ENCODE measurements at places on chromosomes 2 and 18.

DNA sequence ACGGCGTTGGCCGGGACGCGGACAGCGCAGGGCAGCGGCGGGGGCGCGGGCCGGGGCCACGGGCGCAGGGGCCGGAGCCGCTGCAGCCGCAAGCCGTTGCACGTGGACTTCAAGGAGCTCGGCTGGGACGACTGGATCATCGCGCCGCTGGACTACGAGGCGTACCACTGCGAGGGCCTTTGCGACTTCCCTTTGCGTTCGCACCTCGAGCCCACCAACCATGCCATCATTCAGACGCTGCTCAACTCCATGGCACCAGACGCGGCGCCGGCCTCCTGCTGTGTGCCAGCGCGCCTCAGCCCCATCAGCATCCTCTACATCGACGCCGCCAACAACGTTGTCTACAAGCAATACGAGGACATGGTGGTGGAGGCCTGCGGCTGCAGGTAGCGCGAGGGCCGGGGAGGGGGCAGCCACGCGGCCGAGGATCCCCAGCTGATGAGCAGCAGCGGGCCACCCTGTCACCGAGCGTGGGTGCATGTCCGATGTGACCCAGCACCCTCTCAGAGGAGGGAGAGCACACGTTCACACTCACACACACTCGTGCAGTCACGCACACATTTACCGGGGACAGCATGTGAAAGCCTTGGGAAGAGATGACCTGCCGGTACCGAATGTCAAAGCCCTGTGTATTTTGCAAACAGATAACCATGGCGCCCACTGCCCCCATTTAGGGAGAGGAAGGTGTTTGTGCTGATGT lies 4.2 kb downstream of the GDF7 start:
- no peak for DNase-seq

DNA sequence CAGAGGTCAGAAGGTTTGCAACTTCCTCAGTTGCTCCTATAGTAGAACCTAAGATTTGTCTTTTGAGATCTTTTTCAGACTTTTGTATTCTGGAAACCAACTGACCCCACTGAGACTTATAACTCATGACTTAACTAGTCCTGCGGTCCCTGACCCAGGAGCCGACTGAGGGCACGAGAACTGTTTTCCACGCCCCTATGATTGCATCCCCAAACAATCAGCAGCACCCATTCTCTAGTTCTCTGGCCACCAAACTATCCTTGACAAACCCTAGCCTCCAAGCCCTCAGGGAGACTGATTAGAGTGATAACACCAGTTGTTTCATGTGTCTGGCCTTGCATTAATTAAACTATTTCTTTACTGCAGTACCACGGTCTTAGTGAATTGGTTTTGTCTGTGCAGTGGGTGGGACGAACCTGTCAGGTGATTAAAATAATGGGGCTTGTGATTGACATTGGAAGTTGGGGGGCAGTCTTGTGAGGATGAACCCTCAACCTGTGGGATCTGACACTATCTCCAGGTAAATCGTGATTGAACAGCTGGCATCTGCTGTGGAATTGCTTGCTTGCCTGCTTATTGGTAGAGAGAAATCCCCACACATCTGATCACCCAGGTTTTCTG lies 95.7 kb downstream of the B3GNT2 start:
- no peak for DNase-seq

- DNase-seq: no peak
These were observed 1.8 kb upstream of the GBX2 start for GRCh38 chr2:236169741-236170589.

DNA sequence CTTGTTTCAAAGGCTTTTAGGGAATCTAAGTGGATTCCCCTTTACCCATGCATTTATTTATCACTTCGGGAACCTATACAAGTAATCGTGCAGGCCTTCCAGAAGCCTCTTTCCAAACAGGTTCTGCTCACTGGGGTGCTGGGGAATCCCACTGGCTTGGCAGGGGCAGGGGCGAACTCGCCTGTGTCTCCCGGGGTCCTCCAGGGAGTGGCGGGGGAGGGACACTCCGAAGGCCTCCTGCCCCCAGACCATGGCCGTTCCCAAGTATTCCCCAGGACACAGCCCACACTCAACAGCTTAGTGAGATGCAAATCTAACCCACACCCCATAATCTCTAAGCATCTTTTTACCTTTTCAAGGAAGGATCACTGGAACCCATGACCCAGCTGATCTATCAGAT lies 6.5 kb downstream of the DNMT3A start:
- DNase-seq: no peak

GRCh38 chr18:49847524-49847923 lies 34.2 kb upstream of the ACAA2 start:
- no peak for DNase-seq

- DNase-seq: peak; percentile 43
These were observed 90.1 kb downstream of the NFATC1 start for GRCh38 chr18:79485788-79486355.

- peak; percentile 12 for DNase-seq
These were observed 784.8 kb upstream of the CDH2 start for GRCh38 chr18:28961669-28962228.

- DNase-seq: no peak
These were observed 118.9 kb downstream of the RDH14 start for GRCh38 chr2:18441583-18441982.

DNA sequence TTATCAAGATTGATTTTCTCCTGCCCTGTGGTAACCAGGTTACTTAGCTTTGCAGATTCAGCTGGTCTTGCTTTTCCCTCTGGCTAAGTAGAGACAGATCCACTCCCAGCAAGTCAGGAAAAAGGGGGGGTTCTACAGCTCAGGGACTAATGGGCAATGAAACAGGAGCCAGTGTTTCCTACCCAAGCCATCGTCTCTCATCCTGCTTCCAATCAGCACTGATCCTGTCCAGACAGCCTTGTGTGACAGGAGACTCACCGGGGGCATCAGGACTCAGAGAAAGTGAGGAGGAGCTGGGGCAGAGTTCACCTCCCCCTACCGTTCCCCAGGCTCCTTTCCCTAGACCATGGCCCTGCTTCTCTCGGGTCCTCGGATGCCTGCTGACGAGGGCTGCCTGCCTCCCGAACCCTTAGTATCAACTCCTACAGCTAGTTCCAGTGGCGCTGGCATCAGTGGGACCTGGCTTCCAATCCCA lies 307.6 kb downstream of the ALK start:
- DNase-seq: no peak

DNA sequence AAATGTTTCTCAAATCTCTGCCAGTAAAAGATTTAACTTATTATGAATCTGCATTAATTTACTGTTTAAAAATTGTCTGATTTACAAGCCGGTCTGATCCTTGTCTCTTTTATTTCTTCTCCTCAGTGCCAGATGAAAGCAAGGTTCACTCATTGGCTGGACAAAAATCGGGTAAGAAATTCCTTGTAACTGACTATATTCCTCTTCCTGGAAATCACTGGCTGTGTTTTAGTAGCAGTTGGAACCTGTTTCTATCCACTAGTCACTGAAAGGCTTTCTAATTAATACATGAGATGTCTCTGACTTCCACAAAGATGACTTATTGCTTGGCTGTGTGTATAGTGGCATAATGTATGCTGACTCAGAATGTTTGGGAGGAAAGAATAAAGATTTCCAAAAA lies 436.6 kb upstream of the NRP2 start:
- DNase-seq: peak; percentile 70

DNA sequence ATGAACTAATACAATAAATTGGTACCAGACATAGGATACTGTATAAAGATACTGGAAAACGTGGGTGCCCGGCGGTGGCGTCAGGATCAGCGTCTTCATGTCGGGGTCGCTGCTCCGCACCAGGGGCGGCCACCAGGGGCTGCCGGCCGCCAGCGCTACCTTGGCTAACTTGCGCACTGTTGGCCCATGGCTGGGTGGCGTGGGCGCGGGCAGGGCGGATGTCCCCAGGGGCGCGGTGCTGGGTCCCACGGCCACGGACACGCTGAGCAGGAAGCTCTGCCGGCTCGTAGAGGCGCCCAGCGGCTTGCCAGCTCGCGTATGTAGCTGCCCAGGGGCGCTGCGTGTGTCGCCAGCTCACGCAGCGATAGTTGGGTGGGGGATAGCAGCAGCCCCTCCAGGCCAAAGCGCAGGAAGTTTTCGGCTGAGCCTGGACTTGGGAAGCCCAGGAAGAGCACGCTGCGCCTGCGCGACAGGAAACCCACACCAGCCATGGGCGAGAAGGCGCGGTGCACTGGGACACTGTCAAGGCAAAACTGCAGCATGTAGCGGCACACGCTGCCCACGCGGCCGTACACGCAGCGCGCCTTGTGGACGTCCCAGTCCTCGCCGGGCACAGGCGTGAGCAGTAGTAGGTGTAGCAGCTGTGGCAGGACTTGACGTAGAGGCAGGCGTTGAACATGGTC lies 299.9 kb downstream of the CCDC74A start:
- no peak for DNase-seq

- peak; percentile 6 for DNase-seq
These were observed 256.8 kb upstream of the ZEB2 start for GRCh38 chr2:144776766-144777165.

DNA sequence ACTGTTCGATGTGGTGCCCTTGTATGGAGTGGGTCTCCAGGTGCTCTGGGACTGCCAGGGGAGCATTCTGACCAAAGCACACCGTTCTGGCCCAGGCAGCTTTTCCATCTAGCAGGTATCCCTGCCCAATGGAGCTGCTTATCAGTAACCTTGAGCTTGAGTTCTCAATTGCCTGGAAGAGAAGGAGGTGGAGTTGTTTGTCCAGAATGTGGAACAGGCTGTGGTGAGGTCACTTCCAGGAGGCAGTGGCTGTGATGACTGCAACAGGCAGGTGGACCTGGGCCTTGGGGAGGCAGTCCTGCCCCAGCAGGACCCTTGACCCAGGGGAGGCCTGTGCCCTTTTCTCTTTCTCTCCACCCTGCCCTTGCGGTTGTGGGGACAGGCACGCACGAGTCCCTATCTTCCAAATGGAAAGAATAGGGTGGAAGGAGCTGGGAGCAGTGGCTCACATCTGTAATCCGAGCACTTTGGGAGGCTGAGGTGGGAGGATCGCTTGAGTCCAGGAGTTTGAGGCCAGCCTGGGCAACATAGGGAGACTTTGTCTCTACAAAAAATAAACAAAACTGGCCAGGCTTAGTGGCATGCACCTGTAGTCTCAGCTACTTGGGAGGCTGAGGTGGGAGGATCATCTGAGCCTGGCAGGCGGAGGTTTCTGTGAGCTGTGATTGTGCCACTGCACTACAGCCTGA lies 66.2 kb upstream of the MCFD2 start:
- DNase-seq: no peak

- no peak for DNase-seq
These were observed 4.1 kb downstream of the FEV start for GRCh38 chr2:218980735-218981389.

- DNase-seq: no peak
These were observed 164.3 kb downstream of the TWIST2 start for GRCh38 chr2:239012228-239012627.

DNA sequence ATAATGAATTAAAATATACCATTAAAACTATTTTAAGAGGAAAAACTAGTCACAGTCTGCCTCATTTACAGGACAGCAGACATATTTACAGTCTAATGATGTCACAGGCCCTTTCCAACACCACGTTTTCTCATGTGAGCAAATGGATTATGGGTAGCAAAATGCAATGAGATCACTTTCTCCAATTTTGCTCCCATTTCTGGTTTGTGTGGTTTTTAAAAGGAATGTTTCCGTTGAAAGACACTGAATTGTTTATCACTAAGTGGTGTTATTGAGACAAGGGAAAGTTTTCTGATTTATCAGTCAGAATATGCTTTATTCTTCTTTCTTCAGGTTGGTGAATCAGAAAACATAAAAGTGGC lies 11.4 kb upstream of the NR4A2 start:
- peak; percentile 25 for DNase-seq

- DNase-seq: no peak
These were observed 113.2 kb upstream of the CHST9 start for GRCh38 chr18:27298214-27298804.

DNA sequence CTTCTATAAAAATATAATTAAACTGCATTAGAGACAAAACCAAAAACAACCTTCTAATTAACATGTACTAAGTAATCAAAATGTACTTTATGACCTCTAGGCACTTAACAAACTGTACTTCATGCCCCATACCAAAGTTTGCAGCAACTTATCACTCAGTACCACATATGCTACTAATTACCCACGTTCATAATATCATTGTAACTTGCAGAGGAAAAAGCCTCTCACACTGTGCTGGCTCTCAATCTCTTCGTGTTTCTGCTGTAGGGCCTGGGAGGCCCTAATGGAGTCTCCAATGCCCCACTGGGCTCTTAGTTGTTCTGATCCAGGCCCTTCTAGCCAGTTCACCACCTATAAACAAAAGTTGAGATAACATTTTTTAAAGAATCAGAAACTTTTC lies 82.1 kb upstream of the CCDC141 start:
- DNase-seq: no peak

DNA sequence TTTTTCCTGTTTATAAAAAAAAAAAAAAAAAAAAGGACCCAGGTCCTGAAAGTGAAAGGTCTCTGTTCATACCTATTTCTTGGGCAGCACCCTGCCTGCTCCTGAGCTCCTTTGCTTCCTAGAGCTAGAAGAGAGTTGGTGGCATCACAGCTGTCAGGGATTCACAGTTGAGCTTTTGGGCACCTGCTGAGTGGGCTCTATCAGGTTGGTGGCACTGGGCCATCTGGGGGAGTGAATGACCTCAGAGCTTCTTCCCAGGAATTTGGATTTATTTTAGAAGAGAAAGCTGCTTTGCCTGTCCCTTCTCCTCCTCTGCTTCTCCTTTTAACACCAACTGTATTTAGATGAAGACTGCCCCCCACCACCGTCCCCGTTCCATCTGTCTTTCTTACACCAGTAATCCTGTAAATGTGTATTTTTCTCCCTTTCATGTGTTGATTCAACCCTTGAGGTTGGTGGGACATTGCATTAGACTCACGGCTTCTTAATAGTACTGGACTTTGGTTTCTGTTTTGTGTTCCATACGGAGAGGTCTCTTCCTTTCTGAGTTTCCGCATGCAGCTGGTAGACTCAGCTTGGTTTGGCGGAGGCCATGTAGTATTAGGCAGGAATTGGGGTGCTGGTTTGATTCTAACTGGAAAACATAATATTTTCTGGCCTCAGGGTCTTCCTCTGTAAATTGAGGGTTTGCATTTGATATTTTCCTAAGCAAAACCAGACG lies 7.6 kb upstream of the MGAT5 start:
- DNase-seq: no peak

DNA sequence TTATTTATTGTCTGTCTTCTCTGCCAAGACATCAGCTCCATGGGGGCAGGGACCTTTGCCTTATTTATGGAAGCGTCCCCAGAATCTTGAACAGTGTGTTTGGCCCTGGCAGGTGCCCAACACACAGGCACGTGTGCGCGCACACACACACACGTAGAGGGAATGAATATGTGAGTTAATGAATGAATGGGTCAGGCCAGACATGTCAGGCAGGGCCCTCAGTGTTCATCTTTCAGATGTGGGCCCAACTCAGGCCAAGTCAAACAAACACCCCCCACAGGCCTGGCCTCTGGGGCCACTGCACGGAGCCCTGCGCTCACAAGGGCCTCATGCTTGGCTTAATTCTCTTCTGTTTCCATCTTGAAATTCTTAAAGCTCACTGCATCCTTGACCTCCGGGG lies 54.1 kb downstream of the DYSF start:
- no peak for DNase-seq

Measured in HCEC 1CT (cell line).